ENCODE measurements at places on chromosomes 16 and 17.
A peak's percentile ranks its signal among the peaks of the same experiment; 100 is the strongest.

DNA sequence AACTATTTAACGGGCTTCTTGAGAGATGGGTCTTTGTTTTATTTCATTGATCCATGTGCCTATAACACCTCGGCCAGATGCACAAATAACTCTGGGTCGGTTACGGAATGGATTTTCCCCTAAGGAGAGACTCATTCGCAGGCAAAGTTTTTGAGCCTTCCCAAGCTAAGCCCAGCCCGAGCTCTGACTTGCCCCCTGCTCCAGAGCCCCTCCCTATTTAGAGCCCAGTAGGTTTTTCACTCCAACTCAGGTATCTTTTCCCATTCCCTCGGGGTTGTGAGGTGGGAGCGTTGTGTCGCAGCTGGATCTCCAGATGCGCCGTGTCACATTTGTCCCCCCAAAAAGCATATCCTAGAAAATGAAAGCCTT lies 812 bp upstream of the MYOCD start:
- DNase-seq = no peak

DNA sequence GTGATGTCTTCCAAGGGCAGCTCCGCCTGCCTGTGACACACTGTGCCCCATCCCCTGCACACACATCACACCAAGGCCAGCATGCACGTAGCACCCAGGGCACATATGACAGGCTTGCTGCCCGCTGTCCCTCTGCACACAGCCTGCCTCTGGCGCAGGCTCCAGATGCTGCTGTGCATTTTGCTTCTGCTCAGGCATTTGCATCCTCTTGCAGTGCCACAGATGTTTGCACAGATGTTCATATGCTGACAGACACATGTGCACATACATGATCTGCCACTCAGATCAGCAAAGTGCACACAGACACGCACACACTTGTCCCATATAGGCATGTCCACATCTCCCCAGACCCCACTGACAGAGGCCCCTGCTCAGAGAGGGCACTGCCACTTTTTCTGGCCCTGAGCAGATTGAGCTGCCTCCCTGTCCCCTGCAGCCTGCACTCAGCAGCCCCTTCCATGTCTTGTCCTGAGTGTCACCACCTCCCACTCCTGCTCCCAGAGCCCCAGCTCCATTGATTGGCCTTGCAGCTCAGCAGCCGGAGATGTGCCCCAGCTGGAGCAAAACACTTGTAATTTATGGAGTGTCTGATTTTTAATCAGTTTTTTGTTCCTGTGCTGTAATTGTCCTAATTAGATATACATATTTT lies 115.1 kb upstream of the RPL38 start:
- DNase-seq = no peak

DNA sequence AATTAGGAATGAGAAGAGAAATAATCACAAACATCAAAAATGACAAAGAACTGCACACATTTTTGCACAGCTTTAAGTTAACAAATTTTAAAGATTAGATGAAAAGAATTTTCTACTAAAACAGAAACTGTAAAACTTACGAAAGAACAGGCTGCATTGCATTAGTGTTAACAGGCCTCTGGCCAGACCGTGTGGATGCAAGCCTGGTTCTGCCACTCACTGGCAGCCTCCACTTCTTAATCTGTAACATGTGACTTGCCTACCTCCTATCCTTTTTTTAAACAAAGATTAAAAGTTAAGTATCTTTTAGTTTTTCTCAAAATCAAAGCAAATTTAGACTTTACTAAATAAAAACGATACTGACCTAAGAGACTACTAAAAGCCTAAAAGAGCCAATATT lies 37.5 kb downstream of the CREBBP start:
- no peak for DNase-seq

DNA sequence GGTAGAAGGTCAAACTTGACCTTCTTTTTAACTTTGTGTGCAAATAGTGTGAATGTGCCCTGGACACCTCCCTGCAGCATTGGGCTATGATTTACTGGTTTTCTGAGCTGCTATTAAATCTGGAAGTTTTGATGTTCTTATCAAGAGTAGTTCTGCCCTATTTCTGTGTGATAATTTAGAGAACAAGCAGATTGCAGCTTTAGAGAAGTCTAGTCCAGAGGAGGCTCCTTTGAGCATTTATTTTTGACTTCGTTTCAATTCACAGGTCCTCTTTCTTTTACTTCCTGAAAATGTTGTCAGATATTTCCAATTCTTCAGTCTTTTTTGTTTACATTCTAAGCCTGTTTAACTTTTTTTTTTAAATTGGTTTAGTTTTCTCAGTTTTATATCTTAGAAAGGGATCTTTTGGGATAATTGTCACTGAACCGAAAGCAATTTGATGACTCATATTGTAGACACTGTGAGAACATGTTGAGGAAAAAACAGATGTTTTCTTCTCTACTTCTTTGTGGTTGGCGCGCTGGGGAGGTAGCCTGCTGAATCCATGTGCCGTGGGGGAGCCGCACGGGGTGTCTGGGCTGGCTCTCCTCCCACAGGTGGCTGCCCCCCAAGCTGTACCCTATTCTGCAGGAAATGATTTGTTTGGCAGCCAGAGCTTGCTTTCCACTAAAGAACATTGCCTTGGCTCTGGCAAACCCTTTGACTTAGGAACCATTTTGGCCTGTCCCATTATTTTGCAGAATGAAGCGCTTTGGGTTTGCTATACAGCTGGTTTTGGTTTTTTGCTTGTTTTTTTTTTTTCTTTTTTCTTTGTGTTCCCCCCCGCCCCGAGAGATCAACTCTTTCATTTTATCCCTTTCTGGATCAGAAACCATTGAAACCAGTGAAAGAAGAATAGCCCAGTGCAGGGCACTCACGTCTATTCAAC lies 53.4 kb downstream of the MFSD11 start:
- peak; percentile 43 for DNase-seq

DNA sequence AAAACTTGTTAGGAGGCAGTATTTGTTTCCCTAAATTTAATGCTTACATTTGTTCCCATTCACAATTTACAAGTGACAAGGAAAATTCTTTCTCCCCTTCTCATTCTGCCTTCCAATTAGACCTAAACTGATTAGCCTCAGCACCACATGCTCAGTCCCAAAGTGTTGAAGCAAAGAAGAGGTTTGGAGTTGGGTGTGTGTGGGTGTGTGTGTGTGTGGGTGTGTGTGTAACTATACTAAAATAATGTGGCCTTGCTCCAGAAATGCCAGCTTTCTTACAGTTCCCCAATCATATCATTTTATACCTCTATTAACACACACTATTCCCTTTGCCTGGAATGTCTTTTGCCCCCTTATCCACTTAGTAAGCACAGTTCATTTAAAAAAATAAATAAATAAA lies 6.9 kb upstream of the UTP6 start:
- no peak for DNase-seq

GRCh38 chr17:42325026-42325425 lies 36.7 kb downstream of the STAT5A start:
- no peak for DNase-seq

DNA sequence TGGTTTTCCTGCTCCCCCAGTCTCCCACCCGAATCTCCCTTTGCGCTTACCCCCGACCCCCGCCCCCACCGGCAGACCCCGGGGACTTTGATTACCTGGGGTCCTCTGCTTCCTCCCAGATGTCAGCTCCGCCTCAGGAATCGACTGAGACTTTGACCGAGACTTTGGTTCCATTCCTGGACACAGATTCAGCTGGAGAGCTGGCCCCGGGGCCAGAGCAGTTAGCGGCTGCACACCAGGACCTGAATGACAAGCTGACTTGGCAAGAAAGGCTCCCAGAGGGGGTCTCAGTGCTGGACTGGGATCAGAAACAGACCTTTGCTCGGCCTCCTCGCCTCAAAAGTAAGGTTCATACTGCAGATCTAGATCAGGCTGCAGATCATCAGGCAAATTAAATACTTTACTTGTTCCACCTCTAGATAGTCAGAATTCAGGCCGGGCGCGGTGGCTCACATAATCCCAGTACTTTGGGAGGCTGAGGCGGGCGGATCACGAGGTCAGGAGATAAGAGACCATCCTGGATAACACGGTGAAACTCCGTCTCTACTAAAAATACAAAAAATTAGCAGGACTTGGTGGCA lies 60.3 kb upstream of the FBXO47 start:
- DNase-seq = no peak

GRCh38 chr17:6675201-6675825 lies 23.8 kb downstream of the C17orf100 start:
- DNase-seq = no peak

DNA sequence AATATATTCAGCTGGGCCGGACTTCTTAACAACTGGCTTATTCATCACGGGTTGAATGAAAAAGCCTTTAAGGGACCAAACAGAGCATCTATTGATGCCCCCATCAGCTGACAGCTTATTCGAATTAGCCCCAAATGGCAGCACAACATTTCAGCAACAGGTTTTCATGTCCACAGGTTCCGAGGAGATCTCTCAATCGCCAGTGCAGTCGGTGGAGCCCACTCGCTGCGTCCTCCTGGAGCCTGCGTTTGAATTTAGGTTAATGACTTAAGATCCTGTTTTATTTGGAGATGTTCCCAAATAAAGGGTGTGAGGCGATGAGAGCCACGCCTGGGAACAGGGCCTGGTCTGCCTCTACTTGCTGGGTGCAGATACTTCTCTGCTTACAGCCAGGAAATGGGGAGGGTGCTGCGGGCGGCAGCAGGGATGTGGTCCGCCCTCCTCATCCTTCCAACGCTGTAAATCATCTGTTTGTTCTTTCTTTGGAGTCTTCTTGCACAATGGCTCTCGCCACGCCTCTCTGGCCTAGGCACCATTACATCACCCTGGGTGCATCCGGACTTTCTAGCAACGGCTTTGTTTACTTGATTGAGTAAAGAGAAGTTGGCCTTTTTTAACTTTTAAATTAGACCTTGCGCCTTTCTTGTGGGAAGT lies 22.6 kb downstream of the NDE1 start:
- no peak for DNase-seq

- no peak for DNase-seq
Measured at GRCh38 chr16:65336160-65336559, 214.3 kb upstream of the CDH11 start.

- DNase-seq = no peak
Measured at GRCh38 chr16:54009464-54010176, 277.0 kb downstream of the IRX3 start.

DNA sequence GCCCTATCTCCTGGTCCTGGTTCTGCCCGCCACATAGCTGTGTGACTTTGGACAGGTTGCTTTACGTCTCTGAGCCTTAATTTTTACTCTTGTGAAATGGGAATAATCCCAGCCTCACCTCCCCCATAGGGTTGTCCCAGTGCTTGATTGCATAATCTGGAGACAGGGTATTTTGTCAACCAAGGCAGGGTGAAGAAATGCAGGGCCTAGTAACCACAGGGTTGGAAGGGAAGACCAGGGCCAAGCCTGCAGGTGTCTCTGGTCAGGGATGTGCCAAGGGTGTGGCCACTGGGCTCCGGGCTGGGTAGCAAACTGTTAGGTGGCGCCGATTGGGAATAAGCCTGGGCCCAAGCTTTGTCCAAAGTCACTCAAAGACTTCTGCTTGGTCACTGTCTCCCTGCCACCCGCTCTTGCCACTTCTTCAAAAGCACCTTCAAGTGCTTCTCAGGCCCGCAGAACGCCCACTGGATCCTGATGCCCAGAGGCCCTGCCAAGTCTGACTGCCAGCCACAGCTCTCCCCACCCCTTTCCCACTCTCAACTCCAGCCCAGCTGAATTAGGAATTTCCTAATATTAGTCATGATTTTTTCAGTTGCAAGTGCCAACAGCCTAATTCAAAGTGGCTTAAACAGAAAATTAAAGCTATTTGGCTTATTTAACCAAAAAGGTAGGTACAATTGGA lies 20.6 kb upstream of the COL1A1 start:
- no peak for DNase-seq

- DNase-seq = no peak
Measured at GRCh38 chr17:1718362-1719165, 5.9 kb upstream of the WDR81 start.
